Activated CD4-positive, alpha-beta T cell treated with anti-CD3 and anti-CD28 coated beads, Interleukin-2, amount 10 ng/mL, durations not matched to agents 7 days and 5 days (primary cell): ENCODE measurements at places on chromosomes 2 and 18. TPM values are rescaled to one million over a fixed set of nuclear protein-coding genes. Genes with fewer than 3 reads are reported as not detected.

DNA sequence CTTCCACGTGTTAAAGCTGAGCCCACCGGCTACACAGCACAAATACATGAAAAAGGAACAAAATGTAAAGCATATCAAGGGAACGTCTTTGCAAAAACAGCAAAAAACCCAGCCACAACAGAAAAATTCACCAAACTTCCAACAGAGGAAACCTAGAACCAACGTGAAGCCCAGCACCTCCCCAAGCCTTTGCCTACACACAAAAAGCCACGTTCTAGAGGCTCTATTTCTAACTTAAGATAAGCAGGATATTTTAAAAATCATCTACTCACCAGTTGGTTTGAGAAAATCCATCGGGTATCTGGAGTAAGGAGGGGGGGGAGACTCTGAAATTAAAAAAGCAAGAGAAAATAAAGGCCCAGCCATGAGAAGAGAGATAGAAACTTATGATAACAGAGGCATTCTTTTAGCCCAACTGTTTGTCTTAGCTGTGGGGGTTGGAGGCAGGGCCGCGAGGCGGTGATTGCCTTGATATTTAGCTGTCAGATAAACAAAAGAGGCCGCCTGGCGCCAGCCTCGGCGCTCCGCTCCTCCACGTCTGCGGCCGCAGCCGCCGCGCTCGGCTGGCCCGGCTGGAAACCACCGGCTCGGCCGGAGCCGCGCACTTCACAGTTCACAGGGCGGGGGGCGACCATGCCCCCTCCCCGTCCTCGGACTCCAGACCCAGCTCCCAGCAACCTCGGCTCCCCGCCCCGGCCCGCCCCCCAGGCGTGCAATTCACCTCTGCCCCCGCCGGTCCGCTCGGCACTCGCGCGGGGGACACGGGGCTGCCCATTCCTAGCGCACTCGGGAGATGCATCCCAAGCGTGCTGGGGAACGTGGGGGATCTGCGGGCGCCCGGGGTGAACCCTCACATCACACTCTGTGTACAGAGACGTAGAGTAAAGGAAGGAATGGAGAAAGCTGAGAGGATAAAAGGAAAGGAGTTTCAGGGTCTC, 2.4 kb downstream of the SMAD7 start:
- DNase-seq: peak; percentile 58

DNA sequence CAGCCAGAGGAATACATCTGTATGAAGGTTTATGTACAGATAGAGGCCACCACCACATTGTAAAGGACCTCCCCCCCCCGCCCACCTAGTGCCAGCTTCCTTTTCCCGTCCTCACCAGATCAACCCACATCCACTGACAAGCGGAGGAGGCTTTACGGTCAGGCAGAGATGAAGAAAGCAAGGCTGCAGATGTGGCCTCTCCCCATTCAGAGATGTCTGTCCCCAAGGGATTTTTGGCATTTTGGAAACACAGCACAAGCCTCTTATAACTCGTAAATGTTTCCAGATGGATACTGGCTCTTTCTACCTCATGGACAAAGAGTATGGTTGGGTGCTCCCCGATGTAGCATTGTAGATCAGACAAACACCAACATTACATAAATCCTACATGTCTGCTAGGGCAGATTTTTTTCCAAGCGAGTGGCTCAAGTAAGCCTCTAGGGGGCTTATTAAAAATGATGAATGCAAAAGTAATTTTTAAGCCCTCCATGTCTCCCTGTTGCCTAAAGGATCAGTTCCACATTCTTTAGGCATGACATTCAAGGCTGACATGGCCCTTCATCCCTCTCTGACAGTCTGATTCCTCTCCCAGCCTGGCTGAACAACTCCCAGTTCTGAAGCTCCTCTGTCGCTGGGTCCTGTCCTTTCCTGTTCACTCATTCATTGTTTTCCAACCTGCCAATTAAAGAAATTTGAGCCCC, 11.7 kb downstream of the VIT start:
- DNase-seq: no peak

DNA sequence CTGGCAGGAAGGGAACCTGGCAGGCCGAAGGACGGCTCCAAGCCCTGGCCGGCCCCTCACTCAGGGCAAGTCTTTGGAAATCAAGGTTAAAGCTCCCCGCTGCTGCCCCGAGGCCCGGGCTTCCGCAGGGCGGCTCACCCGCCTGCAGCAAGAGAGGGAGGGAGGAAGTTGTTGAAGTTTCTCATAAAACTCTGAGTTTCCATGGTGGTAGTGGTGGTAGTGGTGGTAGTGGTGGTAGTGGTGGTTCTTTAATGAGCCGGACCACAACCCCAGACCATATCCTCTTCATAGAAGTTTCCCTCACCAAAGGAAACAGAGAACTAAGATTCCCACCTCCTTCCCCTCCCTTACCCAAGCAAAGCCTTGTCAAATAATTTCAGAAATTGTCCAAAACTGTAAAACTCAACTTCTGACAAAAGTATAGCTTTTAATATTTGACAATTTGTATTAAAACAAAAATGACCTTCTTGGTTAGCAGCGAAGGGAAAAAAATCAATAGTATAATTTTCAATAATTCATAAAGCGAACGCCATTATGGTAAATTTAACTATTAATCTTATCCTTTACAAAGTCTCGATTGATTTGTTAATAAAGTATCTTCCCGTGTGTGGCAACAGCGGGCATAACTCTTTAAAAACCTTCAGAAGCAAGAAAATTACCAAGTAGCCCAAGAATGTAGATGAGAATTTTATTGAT, 1.5 kb upstream of the HOXD10 start:
- DNase-seq: no peak

DNA sequence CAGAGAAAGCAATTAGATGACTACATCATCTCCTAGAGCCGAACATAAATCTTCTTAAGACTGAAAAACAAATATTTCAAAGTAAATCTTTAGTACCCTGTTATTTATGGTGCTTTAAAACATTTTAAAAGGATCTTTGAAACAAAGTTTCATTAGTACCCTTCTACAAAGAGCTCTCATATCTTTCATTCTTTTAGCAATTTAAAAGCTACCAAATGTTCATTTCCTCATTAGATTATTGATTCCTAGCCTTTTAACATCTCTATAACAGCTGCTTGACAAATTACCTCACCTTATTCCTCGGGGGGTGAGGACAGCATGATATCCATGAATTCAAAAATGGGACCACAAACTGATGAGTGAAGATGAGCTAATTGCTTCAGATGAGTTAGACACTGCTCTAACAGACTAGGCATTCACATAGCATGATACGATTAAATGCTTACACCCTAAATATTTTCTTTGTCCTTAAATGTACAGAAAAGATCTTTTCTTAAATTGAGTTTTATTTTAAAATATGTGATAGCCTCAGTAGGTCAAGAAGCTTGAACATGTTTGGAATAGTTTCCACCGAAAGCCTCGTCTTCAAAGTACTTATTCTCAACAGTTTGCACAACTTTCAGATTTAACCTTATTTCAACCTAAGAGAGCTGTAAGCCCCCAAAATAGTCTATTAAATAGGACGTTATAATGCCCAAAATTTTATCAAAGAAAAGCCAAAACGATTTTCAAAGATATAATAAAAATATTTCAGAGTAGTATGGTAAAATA, 2.1 kb downstream of the ATAD2B start:
- no peak for DNase-seq

- no peak for DNase-seq
These were observed 71.4 kb upstream of the GLS start for GRCh38 chr2:190809139-190809764.

GRCh38 chr18:24459772-24460171, 665 bp upstream of the HRH4 start:
- DNase-seq: no peak

- peak; percentile 82 for DNase-seq
These were observed 891 bp downstream of the KDM3A start for GRCh38 chr2:86441882-86442641.

DNA sequence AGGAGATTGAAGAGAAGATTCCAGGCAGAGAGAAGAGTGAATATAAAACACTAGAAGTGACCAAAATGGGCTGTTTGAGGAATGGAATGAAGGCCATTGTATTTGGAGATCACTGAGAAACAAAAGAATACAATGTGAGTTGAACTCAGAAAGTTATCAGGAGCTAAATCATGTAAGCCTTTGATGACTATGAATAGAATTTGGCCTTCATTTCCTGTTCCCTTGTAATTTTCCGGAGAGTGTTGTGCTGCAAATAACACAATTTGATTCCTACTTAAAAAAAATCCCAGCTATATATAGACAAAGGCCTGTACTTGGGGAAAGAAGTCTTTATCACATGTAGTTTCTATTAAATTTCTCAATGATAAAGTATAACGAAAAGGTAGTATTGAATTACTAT, 33.7 kb upstream of the KYNU start:
- DNase-seq: no peak

GRCh38 chr2:232611559-232612218, 21.7 kb upstream of the EFHD1 start:
- peak; percentile 63 for DNase-seq

- no peak for DNase-seq
These were observed 26.9 kb downstream of the GALM start for GRCh38 chr2:38692636-38693318.

GRCh38 chr2:116452651-116453050, 1361.8 kb upstream of the DDX18 start:
- no peak for DNase-seq

GRCh38 chr18:49052891-49053644, 102.3 kb upstream of the SMAD7 start:
- peak; percentile 37 for DNase-seq

- DNase-seq: no peak
These were observed 69.6 kb upstream of the RTN4 start for GRCh38 chr2:55119711-55120487.

Gene ASNSD1
- total RNA-seq: 40.3 TPM

Gene ZBTB7C
- total RNA-seq: 0.15 TPM

Gene RNU2-63P
- 1.9 TPM for total RNA-seq

Gene SIX2
- total RNA-seq: not detected

Gene ABCB11
- total RNA-seq: not detected
